Lung microvascular endothelial cell (primary cell): ENCODE measurements at places on chromosomes 5 and 9.

DNA sequence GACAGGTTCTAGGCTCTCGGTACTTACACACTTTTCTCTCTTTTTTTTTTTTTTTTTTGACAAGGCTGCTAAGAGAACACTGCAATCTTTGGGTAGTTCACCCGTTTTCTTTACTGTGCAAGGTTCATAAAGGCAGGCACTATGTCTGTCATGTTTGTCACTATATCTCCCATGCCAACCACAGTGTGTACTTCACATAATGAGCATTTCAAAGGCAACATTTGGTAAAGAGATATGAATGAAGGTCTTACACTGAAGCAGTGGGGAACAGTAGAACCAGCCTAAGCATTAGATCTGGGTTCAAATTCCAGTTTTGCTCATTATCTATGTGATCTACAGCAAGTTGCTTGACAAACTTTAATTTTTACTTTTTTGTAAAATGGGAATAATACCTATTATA, 1.5 kb upstream of the HMGCR start:
- no peak for DNase-seq

GRCh38 chr9:134342746-134343115, 16.5 kb downstream of the RXRA start:
- DNase-seq: no peak

DNA sequence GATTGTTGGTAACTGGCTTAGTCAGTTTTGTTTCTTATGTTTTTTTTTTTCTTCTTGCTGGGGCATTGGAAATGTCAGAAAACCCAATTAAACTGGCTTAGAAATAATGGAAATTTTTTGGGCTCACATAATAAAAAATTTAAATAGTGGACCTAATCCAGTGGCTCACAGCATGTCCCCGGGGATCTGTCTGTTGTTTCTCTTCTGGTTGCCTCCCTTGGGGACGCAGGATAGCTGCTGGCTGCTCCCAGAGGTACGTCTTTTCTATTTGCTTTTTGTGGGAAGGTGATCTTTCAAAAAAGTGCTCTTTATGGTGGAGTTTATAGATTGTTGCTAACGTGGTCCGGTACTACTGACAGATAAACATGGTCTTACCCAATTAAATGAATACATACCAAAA, 52.2 kb downstream of the LMNB1 start:
- DNase-seq: no peak

- no peak for DNase-seq
Measured at GRCh38 chr5:18761801-18762200, 1127.5 kb downstream of the TAF11L14 start.

DNA sequence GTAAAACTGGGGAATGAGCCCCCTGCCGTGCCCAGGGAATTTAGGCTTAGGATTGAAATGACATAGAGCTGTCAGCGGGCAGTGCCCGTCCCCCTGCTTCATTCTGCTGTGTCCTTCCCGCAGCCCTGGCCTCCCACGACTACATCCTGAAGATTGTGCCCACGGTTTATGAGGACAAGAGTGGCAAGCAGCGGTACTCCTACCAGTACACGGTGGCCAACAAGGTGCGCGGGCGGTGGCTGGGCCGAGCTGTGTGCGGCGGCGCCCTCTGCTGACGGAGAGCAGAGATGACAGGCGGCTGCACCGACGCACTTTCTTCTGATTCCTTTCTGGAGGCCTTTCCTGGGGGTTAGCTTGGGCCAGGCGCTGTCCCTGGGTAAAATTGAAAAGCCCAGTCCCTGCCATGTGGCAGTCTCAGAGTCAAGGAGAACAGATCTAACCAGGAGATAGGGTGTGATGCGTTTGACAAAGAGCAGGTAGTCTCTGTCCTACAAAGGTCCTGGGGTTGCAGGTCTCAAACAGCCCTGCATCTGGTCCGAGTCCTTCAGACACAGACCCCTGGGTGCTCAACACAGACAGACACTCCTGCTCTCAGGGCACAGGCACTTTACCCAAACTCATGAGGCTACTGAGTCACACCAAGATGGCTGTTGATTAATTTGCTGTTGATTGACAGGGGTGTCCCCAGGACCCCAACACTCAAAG, 26.8 kb upstream of the RPL26L1 start:
- DNase-seq: peak; percentile 81

- no peak for DNase-seq
Measured at GRCh38 chr9:5288591-5288990, 15.9 kb downstream of the RLN2 start.
